ENCODE measurements at places on chromosomes 1 and 21. TPM values are rescaled to one million over a fixed set of nuclear protein-coding genes. Genes with fewer than 3 reads are reported as not detected.

DNA sequence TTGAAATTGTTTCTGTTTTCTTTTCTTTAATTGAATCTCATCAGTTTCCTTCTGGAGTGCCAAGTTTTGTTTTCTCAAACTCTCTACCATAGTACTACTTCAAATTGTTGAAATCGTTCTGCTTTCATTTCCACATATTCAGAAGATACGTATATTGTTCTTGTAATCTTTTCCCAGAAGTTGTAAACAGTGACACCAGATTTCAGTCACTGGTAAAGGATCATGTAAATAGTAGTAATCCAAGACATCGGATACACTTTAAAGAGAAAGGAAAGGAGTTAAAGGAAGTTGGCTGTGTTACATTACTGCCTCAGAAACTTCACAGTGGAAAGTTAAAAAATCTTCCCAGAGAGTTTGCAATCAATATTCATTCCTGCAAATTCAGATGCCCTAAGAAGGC, 67.5 kb downstream of the RGL1 start:
- DNase-seq = no peak

The MCOLN3 gene
- total RNA-seq = 0.35 TPM

DNA sequence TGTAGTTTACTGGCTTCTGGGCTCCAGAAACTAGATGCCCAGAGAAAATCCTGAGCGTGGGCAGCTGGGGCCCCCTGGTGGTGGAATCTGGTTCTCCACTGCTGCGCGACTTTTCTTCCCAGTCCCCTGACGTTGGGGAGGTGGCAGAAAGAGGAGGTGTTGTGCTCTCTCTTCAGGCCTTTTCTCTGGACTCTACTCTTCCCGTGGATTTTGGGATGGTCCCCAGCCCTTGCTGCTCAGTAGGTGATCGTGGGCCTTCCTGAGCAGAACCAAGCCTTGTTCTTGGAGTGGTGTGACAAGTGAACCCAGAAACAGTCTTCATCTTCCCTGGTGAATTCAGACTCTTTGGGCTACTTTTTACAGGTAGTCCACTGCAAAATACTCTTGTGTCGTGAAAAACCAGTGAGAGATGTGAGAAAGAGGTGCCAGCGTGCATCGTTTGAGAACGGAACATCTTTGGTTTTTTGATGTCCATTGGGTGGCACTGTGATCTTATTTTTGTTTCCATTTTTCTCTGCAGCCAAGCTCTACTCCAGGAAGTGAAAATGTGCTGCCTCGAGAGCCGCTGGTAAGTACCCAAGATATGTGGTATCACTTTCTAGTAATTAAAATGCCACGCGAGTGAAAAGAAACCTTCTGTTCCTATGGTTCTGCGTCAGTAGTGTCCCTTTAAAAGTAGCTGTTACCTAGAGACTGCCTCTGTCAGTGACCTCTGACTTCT, 20.2 kb downstream of the PEX14 start:
- DNase-seq = peak; percentile 39

The OR6K3 gene
- total RNA-seq = not detected

GRCh38 chr1:32106663-32107275, 1.1 kb upstream of the KPNA6 start:
- DNase-seq = no peak

DNA sequence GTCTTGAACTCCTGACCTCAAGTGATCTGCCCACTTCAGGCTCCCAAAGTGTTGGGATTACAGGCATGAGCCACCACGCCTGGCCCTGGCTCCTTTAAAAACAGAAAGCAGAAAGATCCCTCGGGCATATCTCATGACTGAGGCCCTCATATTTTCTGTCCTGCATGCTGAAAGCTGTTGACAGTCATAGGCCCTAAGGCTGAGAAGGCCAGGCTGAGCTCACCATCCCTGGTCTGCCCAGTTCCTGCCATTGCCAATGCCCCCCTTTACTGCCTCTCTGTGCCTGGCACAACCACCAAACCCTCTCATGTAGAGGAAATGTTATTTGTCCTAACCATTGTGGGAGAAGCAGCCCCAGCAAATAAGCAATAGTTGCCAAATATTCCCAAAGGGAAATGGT, 12.7 kb downstream of the CD34 start:
- no peak for DNase-seq

Measured in MG63 (cell line).